ENCODE measurements at places on chromosomes 1 and 21. TPM values are rescaled to one million over a fixed set of nuclear protein-coding genes. Genes with fewer than 3 reads are reported as not detected.

The OPTC gene
- not detected for total RNA-seq

The TNFAIP8L2 gene
- total RNA-seq: 0.48 TPM

The REN gene
- 1.0 TPM for total RNA-seq

The CD1D gene
- total RNA-seq: 0.85 TPM

The VCAM1 gene
- 29.7 TPM for total RNA-seq

The FAM72D gene
- total RNA-seq: 0.46 TPM

The TTC4 gene
- 21.1 TPM for total RNA-seq

The LGR6 gene
- 3.9 TPM for total RNA-seq

Measured in ovary (tissue), 10 donors.